ENCODE measurements at places on chromosomes 4 and X.

- DNase-seq: no peak
Measured at GRCh38 chr4:152594978-152595925, 59.4 kb upstream of the FBXW7 start.

GRCh38 chrX:124325732-124326131 is 6.7 kb upstream of the TEX13D start:
- DNase-seq: no peak

GRCh38 chr4:73740353-73740778 is at the start of gene CXCL8:
Gene CXCL8 (plus strand): TSS chr4:73740569. CDS start chr4:73740659, 90 bp downstream.
- DNase-seq: peak; percentile 98

DNA sequence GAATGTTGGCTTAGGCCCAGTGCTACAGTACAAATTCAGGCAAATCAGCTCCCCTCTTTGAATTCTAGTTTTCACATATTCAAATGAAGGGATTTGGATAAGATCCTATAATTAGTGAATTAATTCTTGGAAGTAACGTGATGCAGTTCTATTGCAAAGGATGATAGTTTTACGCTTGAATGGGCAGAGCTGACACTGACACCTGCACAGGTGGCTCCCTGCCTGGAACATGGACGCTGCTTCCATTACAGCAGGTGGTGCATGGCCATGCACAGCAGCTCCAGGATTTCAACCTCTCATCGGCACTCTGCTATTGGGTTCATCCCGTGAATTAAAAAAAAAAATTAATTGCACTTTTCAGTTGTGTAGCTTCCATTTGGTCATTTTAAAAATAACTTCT is 28.4 kb upstream of the RPS6KA6 start:
- DNase-seq: no peak

DNA sequence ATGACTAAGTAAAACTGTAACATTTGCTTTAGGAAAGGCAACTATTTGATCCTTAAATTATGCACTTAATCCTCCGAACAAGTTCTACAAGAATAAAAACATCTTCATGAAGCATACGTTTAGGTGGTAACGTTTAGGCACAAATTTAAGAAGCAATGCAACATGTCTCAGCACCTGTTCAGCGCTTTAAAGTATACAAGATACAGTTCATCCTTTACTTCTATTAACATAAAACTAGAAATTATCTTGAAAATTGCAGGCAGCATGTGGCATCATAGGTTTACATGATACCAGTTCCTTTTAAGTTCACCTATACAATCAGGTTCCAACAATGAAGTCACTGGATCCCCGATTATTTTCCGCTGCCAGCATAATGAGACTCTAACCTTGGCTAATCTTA is 1.5 kb downstream of the PLA2G12A start:
- no peak for DNase-seq

DNA sequence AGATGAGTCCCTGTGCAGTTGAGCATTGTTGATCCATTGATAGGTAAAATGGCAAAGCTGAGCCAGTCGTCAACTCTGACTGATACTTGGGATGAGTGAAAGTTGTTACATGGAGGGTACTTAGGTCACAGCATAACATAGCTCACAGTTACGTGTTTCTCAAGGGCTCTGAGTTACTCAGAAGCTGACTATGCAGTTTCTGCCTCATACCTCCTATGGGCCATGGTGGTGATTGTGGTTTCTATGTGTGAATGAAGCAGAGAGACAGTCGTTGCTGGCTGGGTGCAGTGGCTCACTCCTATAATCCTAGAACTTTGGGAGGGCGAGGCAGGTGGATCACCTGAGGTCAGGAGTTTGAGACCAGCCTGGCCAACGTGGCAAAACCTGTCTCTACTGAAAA is 30.8 kb downstream of the FRMPD3 start:
- DNase-seq: no peak

GRCh38 chr4:1535926-1536578 is 129.8 kb upstream of the NKX1-1 start:
- no peak for DNase-seq

- DNase-seq: peak; percentile 5
Measured at GRCh38 chr4:23818097-23818885, 71.6 kb downstream of the PPARGC1A start.

- DNase-seq: peak; percentile 25
Measured at GRCh38 chr4:88244816-88245579, 39.4 kb downstream of the PPM1K start.

- no peak for DNase-seq
Measured at GRCh38 chr4:75172551-75172950, 239.6 kb downstream of the PARM1 start.

DNA sequence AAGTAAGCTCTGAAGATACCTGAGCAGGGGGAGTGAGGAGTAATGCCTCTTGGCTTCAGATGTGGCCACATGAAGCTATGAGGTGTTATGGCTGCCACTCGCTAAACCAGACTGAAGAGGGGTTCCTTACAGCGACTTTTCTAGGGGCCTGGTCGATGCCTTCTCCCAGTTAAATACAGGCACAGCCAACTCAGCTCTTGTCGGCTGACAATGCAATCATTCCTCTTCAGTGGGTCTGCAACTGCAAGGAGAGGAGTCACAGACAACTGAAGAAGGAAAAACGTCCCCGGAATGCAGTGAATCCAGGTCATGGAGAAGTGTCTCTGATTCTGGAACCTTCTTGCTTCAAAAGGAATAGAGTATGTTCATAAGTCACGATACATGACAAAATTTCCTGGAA is 106.4 kb downstream of the RNF150 start:
- no peak for DNase-seq

GRCh38 chr4:86595426-86595805 is 1.3 kb downstream of the PTPN13 start:
- peak; percentile 47 for DNase-seq

DNA sequence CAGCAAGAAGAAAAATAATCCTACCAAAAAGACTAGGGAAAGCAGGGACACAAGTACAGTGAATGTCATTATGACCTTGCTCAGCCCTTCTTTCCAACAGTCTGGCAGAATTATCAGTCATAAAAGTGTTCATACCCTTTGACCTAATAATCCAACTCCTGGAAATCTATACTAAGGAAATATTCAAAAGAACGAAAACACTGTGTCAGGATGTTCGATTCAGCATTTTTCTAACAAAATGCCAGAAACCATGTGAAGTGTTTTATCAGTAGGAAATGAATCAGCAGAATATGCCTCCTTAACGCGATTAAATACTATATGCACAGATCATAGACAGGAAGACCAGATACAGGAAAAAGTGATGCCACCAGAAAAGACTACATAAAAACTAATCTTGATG is 16.2 kb upstream of the S100G start:
- DNase-seq: no peak

- peak; percentile 1 for DNase-seq
Measured at GRCh38 chr4:170675568-170676262, 586.0 kb upstream of the AADAT start.

GRCh38 chr4:57114973-57115372 is 4.8 kb upstream of the IGFBP7 start:
- DNase-seq: peak; percentile 88

DNA sequence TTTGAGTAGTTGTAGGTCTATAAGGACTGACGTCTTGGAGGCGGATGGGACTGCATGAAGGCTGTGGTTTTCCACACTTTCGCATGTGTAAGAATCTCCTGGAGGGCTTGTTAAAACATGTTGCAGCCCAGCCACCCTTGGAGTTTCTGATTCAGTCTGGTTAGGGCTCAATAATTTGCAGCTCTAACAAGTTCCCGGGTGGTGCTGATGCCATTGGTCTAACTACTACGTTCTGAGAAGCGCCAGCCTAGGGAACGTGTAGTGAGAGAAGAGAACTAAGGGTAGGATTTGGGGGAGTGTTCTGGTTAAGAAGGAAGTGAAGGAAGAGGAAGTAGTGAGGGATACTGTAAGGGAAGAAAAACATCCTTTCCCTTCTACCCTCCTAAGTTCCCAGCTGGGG is 138.9 kb downstream of the LARP7 start:
- DNase-seq: no peak

DNA sequence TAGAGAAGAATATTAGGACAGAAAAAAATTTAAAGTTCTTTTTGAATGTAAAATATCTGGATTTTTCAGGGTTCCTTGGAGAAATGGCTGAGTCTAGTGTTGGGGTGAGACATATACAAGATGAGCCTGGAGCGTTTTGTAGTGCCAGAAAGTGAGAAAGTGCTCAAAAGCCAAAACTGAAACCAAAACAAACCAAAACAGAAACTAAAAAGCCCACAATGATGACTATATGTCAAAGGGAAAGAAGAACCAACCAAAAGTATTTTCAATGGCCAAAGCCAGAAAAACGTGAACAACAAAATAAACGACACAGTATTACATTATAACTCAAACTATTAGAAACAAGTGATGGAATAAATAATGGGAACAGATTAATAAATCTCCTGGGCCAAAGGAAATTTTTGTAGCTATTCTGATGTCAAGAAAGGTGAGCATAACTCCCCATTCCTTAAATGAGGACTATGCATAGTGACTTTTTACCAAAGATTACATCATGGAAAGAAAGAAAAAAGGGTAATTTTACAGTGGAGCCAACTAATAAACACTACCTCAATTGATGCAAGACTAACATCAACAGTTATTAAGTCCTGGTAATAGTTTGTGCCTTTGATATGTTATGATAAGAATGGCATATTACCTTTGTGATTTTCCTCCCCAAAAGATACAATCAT is 1137.6 kb downstream of the C4orf33 start:
- DNase-seq: peak; percentile 30

DNA sequence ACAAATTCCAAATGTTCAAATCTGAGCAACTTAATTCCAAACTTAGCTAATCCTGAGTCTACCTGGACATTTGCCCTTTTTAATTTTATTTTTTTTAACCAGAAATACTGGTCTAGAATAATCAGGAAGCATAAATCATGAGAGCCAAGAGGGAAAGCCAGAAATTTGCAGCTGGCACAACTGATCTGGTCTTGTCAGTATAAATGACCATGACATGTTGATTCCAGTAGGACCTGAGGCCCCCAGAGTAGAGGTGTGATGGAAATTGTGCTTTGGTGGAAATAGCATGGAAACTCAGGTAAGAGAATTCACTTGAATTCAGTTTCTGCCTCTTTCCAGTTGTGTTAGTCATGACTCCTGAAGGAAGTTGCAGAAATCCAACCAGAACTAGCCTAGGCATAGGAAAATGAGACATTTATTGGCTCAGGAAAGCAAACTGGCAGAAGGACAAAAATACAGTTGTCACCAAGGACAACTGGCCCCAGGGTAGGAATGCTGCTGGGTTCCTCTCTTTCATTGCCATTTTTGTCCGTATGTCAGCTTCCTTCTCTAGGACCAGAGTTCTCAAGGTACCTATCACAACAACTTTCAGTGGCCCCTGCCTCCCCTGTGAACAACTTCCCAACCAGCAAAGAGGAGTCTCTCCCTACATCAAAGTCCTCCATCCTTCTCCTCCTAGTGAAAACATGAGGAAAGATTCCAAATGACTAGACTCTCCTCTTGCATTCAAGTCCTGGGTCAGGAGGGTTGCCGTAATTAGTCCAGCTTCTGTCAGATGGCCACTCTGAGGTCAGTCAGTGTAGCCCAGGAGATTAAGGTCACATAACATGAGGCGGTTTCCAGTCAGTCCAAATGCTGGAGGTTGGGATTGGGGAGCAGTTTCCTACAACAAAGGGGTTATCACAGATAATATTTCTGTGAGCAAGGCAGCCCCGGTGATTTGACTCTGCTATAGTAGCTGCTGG is 29.3 kb upstream of the MYOZ2 start:
- peak; percentile 81 for DNase-seq

- DNase-seq: peak; percentile 3
Measured at GRCh38 chrX:132375941-132376340, 112.9 kb downstream of the MBNL3 start.

DNA sequence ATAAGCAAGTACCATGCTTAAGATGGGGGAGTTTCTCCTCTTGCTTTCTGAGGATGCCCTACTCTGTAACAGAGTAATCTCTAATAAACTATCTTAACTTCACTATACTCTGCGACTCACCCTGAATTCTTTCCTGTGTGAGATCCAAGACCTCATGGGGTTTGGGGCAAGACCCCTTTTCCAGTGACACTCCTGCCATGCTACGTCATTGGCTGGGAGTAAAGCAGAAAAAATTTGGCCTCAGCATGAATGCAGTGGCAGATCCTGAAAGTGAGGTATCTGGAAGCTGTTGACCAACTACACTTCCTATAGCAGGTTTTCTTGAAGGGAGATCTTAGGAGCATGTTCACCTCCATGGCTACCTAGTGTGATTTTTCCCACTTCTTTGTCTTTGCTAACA is 109.1 kb upstream of the MED14 start:
- DNase-seq: peak; percentile 49

- peak; percentile 76 for DNase-seq
Measured at GRCh38 chr4:85779165-85779564, 304.2 kb downstream of the ARHGAP24 start.

- peak; percentile 0 for DNase-seq
Measured at GRCh38 chrX:5236096-5236495, 992.6 kb downstream of the NLGN4X start.

DNA sequence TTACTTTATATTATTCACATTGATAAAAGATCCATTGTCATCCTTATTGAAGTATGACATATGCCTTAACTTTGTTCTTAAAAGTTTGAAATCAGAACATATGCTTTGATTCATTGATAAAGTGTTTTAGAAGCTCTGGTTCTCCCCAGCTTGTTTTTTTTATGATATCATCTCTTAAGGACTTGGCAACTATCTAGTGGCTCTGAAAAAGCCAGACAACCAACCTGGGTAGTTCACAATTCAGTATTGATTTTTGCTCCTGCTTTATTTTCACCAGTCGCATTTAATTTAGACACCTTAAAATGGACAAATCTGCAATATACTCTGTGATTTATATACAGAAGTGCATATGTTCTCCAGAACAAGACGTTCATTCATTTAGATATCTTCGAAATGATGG is 70.1 kb downstream of the GRIA2 start:
- no peak for DNase-seq

DNA sequence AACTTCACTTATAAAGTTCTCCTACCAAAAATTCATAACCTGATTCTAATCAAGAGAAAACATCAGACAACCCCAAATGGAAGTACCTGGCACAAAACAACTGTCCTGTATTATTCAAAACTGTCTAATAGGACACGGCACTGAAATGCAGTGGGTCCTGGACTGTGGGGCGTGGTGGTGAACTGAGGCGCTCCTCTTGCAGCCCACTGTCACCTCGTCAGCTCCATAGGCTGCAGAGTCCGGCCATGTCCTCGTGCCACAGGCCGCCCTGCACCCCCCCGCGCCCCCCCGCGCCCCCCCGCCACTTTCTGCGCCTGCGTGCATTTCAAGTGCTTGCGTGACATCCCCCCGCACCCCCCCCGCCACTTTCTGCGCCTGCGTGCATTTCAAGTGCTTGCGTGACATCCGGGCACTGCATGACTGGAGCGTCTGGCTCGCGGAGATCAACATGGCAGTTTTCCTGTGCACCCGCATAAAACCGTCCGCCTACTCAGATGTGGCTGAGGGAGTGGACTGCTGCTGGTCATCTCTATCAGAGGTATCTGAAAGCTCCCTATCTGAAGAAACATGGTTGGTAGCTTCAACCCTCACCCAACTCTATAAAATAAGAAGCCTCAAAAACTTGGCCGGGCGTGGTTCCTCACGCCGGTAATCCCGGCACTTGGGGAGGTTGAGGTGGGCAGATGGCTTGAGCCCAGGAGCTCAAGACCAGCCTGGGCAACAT is 28.8 kb downstream of the ATXN3L start:
- no peak for DNase-seq

All from M059J (cell line).